K562 (cell line): ENCODE measurements at places on chromosomes 7 and 10. TPM values are rescaled to one million over a fixed set of nuclear protein-coding genes. Genes with fewer than 3 reads are reported as not detected.

GRCh38 chr7:85561706-85562105 is 374.9 kb upstream of the SEMA3D start:
- no peak for DNase-seq

- no peak for DNase-seq
These were observed 115.7 kb downstream of the ICA1 start for GRCh38 chr7:8146106-8146787.

DNA sequence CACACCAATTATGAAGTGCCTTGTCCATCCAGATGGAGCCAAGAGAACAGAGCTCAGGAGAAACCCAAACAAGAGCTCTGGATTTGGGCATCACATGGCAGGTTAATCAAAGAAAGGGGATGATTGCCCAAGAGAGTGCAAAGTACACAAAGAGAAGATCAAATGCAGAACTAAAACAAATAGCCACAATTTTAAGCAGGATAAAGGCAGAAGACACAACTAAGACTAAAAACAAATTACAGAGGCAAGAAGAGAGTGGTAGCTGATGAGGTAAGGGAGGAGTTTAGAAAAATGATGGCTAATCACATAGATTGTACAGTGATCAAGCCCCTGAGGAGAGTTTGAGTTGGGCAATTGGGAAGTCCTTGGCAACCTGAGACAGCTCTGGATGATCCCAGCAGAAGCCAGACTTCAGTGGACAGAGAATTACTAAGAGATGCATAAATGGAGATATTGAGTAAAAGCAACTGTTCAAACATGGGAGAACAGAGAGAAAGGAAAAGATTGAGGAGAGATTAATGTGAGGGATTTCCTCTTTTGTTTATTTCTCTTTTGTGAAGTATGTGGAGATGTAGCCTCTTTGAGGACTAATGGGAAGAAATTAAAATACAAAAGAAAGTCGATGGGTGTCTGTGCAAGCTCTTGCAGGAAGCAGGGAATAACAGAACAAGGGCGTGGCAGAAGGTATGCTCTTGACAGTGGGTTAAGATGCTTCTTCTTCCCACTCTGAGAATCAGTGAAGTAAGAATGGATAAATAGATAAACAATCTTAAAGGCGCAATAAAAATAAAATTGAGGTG is 101.9 kb downstream of the LRRN3 start:
- no peak for DNase-seq

GRCh38 chr7:130881799-130882141 is 147.8 kb upstream of the KLF14 start:
- DNase-seq: no peak

DNA sequence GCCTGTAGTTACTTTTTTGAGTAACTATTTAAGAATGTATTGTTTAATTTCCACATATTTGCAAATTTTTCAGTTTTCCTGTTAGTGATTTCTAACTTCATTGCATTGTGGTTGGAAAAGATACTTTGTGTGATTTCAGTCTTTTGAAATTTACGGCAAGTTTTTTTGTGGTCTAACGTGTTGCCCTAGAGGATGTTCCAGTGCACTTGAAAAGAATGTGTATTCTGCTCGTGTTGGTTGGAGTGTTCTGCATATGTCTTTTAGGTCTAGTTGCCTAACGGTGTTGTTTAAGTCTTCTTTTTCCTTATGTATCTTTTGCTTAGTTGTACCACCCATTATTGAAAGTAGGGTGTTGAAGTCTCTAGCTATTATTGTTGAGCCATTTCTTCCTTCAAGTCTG is 59.7 kb downstream of the LCOR start:
- DNase-seq: no peak

DNA sequence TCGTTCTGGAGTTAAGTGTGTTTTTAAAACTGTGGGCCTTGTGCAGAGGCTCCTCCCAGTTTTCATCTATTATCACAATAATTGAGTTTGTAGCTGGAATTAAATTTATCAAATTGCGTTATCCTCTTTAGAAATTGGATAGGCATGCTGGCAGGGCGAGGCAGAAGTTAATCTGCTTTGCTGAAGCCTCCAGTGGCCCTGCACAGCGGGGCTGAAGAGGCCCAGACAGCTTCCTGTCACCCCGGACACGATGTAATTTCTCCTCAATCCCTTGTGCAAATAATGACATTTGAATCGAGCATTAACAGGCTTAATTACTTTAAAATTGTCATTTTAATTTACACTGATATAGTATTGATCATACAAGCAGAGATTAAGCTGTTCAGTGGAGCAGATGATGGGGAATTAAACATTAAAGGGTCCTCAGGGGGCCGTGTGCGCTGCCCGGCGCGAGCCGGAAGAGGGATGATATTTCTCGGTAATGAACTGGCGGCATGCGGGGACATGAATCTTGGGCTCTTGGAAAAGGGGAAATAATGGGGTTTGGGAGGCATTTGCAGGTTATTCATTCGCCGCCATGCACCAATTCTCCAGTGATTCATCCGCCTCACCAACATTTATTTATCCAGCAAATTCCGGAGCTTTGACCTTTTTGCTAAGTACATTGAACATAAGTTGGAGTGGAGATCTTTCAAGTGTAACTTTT is 118.5 kb downstream of the NKX6-2 start:
- no peak for DNase-seq

DNA sequence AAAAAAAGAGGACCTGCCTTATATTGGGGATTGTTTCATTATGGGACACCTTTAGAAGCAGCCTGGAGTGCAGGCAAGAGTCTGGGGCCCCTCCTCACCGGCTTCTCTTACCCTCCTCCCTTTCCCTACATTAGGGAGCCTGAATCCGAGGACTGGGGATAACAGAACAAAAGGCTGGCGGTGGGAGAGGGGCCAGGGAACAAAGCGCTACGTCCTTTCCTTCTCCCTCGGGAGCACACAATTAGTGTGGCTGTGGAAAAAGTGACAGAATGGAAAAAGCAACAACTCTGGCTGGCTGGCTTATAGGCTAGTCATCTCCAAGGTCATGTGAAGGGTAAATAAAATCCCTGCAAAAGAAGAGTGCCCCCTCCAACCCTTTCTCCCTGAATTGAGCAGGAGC is 74.7 kb downstream of the LSM5 start:
- DNase-seq: no peak

DNA sequence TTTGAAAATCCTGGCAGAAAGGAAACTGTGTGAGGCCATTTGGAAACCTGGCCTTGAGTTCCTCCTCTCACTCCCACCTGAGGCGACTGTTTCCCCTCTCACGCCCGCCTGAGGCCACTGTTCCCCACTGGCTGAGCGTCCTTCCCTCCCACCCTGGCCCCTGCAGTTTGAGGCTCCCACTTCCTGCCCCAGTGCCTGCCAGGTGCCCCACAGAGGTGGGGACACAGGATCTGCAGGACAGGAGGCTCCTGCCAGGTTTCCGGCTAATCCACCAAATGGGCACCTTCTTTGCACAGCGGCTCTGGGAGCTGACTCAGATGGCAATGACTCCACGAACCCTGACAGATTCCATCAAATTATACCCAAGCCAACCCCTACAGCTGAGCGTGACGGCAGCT is 24.3 kb upstream of the LARP4B start:
- DNase-seq: peak; percentile 26

GRCh38 chr7:87452279-87452678 is 23.2 kb downstream of the ABCB4 start:
- no peak for DNase-seq

GRCh38 chr7:47218378-47219176 is 363.3 kb downstream of the TNS3 start:
- peak; percentile 42 for DNase-seq

GRCh38 chr7:108051454-108051853 is 48.5 kb upstream of the LAMB1 start:
- DNase-seq: no peak

SOSTDC1 gene
- polyA plus RNA-seq: 9.8 and 10.1 TPM in 2 replicates

INPP5F gene
- polyA plus RNA-seq: 5.7 and 6.1 TPM in 2 replicates

INMT gene
- polyA plus RNA-seq: not detected in 2 replicates
